Activated CD4-positive, alpha-beta T cell treated with anti-CD3 and anti-CD28 coated beads for 4 hours (primary cell): ENCODE measurements at places on chromosomes 7 and 10.

DNA sequence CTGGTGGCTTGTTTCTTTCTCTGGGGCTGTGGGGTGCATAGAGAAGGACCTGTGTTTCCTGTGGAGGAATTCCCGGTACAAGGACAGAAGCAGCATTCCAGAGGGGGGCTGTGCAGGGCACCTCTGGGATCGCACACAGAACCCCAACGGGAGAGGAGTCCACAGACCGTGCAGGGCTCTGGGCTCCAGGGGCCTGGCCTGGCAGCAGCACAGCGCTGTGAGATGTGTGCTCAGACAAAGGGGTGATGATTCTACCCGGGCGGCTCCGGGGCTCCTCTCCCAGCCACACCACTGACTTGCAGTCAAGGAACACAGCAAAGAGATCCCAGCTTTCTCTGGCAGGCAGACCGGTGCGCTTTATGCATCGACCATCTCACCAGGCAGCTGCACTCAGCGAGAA lies 6.9 kb upstream of the SHH start:
- DNase-seq = no peak

- no peak for DNase-seq
Measured at GRCh38 chr7:18559756-18560155, 64.2 kb downstream of the HDAC9 start.

- no peak for DNase-seq
Measured at GRCh38 chr10:77943121-77943901, 16.8 kb upstream of the DLG5 start.

DNA sequence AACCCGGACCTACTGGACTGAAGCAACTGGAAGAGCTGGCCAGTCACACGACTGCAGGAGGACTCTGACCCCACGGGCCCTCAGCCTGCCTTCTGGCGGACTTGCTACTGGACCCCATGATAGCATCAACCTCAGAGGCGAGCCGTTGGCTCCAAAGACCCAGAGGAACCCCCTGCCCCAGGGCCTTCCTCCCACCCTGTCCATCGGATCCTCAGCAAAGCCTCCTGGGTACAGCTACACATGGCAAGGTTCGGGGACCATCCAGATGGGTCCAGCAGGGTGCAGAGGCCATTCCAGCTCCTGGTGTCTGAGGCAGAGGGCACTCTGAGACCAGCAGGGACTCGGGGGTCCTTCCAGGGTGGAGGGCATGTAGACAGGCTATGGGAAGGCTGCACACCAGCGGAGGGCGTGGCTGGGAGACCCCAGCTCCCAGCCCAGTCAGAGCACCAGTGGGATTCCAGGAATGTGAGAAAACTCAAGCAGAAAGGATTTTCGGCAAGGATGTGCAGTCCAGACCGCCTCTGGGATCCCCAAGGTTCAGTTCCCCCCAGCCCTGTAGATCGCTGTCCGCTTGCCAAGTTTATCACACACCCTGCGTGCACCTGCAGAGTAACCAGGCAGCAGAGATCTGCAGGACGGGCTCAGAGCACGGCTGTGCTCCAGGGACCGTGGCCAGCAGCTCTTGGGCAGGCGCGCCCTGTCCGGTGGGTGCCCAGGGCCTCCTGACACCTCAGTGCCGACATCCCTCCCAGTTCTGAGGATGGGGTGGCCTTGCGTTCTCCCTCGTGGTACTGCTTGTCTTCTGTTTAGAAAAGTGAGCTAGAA lies 89.8 kb upstream of the PPP2R2D start:
- no peak for DNase-seq

DNA sequence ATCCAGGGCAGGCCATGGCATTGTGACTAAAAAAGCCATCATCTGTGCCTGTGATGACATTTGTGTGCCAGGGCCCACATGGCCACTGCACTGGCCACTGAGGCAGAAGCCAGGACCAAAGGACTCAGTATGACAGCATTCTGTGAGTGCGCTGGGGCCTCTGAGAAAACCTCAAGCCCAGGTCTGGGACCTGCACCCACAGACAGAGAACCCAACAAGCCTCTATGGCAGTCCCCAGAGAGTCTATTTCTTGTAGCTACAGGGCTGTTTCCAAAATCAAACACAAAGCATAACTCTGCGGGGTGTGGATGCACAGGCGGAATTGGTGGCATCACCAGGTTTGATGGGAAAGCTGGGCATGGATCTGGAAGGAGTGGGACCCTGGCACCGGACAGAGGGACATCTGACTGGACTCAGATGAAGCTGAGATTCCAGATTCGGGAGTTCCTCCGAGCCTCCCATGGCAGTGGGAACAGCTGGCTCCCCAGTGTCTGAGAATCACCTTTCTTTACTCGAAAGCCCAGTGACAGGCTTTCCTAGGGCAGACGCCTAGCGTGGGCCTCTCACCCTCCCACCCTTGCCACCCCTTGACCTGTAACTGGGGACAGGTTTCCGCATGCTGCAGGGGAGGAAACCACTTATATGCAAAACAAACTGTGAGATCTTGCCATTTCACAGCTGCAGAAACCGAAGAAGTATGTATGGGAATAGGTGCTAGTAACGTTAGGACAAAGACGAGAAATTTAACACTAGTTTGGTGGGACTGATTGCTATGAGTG lies 70.6 kb upstream of the RHEB start:
- DNase-seq = no peak

GRCh38 chr7:124257638-124258308 lies 224.9 kb upstream of the TMEM229A start:
- DNase-seq = no peak

GRCh38 chr10:124306922-124307371 lies 111.8 kb downstream of the OAT start:
- DNase-seq = no peak

DNA sequence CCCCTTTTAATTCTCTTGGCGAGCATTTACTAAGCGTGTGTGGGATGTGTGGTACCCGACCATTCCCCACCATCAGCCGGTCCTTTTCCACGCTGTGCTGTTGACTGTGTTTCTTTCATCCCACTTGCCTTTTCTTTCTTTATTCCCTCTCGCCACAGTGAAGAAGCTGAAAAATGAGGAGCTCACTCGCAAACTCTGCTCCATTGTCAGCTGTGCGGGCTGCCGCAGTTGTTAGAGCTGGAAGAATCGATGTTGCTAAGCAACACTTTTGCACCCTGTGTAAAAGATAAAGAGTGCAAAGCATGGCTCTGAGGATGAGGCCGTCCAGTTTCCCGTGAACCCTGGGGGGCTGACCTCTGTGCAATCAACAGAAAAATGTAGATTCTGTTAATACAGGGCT lies 203.1 kb upstream of the NEBL start:
- no peak for DNase-seq
